Astrocyte of the spinal cord (primary cell): ENCODE measurements at places on chromosomes 3 and 15.

DNA sequence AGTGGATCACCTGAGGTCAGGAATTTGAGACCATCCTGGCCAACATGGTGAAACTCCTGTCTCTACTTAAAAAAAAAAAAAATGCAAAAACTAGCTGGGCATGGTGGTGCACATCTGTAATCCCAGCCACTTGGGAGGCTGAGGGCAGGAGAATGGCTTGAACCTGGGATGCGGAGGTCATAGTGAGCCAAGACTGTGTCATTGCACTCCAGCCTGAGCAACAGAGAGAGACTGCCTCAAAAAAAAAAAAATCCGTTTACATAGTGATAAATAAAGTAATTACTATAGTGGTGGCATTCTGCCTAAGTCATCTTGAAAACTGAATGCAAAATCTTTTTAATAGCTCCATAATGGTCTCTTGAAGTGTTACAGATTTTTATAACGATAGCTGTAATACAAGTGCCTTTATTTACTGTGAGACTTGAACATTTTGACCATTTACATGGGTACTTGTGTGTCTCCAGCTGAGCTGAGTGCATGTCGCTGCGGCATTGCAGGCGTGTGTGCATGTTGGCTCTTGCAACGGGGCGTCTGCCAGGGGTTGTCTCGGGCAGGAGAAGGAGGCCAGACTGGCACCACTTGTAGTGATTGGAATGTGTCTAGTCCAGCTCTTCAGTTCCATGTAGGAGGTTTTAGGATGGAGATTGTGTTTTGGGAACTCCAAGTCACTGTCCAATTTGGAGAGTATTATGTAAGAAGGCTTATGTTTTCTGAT is 111.9 kb downstream of the IGF1R start:
- no peak for DNase-seq

GRCh38 chr3:105828703-105829102 is 40.1 kb downstream of the CBLB start:
- DNase-seq = peak; percentile 23

- peak; percentile 78 for DNase-seq
These were observed at the start of gene STXBP5L for GRCh38 chr3:120908030-120908794. Gene STXBP5L (plus strand): TSS chr3:120908205. CDS start chr3:120909579, 1,374 bp downstream.

DNA sequence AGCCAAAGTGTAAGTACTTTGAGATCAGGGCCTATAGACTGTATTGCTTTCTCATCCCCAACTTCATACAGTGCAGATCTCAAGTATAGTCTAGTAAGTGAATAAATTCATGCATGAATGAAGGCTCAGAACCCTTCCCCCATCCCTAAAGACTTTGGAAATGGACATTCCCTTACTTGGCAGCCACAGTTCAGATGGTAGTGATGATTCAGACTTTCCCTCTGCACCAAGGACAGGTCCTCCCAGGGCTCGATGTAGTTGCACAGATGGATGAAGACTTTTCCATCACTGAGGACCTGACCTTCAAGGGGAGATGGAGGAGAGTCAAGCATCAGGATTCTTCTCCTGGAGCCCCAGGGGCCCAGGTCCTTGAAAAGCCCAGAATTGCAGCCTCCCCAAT is 4.6 kb downstream of the TIMP4 start:
- peak; percentile 22 for DNase-seq

GRCh38 chr3:60698117-60698516 is 553.1 kb downstream of the FHIT start:
- no peak for DNase-seq

DNA sequence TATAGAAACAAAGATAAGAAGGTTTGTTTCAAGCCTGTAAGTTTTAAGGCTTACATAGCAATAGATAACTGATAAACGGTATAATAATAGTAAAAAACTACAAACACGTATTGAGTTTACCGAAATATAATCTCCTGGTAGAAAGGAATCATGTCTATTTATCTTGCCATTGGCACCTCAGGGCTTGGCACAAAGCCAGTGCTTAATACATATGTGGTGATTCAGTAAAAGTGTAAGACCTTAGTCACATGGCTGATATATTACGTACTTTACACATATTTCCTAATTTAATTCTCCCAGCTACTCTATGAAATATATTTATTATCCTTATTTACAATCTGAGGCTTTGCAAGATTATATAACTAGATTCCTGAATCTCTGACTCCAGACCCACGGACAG is 32.0 kb upstream of the SLCO3A1 start:
- DNase-seq = no peak

DNA sequence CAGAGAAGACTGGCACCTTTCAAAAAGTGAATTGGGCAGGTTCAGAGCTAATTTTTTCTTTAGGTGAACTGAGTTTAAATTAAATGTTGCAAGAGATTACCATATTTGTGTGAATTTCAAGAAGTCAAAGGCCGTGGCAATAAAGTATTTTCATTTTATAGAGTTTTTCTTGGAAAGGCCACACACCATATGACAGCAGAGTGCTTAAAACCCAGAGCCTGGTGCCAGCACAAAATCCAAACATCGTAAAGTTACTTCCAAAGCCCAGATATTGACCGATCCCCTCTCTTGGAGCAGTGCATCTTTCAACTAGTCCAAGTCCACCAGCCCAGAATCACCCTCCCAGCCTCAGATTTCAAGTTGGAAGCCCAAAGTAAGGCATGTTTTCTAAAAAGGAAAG is 164.5 kb downstream of the VGLL4 start:
- no peak for DNase-seq

- DNase-seq = no peak
These were observed 242.3 kb downstream of the FHIT start for GRCh38 chr3:61008998-61009380.

DNA sequence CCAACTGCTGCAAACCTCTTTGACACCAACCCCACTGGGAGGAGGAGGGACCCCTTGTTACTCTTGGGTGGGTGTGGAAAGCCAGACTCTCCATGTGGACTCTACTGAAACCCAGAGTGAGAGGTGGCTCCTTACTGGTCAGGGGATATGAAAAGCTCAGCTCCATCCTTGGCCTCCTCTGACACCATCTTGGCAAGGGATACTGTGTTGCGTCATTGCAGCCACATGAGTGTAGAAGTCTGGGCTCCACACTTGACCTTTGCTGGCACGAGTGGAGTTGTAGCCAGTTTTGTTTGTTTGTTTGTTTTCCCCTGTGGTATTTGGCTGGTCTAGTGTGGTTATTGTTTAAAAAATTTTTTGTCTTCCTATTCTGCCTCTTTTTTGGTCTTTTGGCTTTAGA is 289.1 kb downstream of the GAP43 start:
- no peak for DNase-seq

- no peak for DNase-seq
These were observed 659.3 kb downstream of the ROBO2 start for GRCh38 chr3:77699125-77699691.

- DNase-seq = peak; percentile 63
These were observed 1.3 kb upstream of the HACD2 start for GRCh38 chr3:123586131-123586530.

DNA sequence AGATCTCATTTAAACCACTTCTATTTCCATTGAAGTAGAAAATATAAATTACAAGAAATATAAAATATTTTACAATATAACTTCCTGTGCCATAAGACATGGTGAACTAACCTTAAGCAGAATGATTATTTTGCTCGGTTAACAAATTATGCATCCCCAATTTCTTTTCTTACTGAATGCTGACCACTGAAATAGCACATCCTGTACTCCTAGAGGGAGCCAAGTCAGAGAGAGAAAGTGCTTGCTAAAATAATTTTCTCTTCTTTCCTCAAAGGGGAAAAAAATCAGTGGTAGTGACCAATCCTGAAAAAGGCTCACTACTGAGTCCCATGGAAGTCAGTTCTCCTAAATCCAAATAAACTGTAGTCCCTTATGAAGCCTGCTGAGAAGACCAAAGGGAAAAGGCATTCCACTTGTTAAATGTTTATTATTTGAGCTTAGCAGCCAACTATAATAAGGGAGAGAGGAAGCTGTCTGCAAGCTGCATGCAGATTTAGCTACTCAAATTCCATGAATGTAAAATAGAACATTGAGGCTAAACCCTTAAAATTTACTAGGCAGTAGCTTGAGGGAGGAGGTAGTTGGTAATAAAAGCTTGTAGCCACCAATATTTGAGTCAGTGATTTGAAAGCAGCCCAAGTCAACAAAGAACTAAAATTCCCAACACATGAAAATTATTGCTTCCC is 33.1 kb downstream of the CEP152 start:
- peak; percentile 79 for DNase-seq

DNA sequence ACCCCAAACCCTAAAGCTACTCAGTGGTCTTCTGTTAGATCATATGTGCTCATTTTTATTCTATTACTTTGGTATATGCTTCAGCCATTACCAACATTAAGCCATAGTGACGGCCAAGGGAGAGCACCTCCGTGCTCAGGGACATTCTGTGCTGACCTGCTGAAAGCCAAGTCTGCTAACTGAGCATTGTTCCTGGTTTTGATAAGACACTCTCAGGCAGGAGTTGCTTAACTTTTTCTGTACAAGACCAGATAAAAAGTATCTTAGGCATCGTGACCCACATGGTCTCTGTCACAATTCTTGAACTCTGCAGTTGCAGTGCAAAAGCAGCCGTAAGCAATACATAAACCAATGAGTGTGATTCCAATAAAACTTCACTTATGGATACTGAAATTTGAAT is 100.6 kb downstream of the KLHL25 start:
- no peak for DNase-seq

- DNase-seq = peak; percentile 16
These were observed 58.1 kb downstream of the OSBPL10 start for GRCh38 chr3:31922962-31923361.

DNA sequence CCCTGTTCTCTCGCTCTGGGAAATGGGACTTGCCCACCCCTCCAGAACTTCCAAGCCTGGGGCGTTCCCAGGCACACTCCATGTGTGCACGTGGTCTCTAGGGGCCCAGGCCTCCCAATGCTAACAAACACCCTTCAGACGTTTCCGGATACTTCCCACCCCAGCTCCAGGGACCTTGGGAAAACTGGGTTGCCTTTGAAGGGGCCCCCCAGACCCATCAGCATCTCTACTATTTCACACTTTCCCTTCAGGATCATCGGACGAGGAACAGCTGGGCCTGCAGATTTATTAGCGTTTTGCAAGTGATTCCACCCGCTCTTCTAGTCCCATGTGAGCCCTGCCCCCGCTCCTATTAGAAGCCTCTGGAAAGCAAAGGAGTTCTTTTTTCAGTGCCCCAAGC is 63.2 kb downstream of the MAGEF1 start:
- no peak for DNase-seq

GRCh38 chr15:70632491-70633102 is 130.8 kb downstream of the UACA start:
- DNase-seq = no peak

GRCh38 chr3:58742239-58742638 is 75.7 kb upstream of the FAM3D start:
- no peak for DNase-seq

DNA sequence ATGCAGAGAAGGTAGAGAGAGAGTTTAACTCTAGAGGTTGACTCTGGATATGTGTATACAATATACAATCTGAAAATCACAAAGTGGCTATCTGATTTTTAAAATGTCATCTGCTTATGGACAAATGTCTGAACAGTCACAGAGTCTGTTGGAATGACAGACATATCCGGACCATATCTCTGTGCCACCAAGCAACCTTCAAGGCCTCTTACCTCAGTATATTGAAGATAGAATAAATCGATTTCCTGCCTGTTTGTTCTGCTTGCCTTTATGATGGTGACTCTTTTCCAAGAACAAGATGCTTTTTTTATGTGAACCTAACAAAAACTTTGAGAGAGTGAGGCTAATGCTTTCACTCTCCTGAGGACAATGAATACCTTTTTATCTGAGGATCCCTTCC is 151.1 kb downstream of the RBPMS2 start:
- no peak for DNase-seq

- peak; percentile 53 for DNase-seq
These were observed 111.0 kb downstream of the ERC2 start for GRCh38 chr3:56357266-56357665.

DNA sequence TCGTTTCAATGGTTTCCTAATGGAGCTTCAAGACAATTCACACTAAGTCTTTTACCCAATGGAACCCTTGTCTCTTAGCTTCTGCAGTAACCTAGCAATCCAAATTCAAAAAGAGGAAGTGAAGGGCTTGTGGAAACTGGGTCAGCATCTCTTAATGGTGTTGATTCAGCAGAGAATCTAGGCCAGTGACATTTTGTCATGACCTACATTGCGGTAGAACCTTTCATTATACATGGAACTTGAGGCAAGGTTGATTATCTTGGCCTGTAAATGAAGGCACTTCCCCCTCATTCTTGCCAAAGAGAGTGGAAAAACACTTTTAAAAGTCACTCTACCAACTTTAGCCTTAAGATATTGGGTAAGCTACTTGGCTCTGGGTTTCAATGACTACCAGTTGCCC is 42.8 kb downstream of the C2CD4B start:
- DNase-seq = no peak

DNA sequence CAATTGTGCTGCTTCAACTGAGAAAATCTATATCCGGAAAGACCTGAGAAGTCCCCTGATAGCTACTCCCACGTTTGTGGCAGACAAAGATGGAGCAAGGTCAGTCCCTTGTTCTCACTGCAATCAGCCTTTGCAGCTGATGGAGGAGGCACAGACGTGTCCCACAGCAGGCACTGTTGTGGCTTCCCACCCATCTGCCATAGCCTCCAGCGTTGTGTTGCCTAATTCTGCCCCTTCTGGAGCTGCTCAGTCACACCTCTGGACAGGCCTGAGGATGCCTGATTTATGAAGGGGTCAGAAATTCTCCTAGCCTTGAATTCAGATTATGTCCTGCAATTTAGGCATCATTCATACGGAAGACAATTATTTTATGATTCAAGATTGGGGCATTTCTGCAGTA is 41.9 kb downstream of the MRPS25 start:
- no peak for DNase-seq

DNA sequence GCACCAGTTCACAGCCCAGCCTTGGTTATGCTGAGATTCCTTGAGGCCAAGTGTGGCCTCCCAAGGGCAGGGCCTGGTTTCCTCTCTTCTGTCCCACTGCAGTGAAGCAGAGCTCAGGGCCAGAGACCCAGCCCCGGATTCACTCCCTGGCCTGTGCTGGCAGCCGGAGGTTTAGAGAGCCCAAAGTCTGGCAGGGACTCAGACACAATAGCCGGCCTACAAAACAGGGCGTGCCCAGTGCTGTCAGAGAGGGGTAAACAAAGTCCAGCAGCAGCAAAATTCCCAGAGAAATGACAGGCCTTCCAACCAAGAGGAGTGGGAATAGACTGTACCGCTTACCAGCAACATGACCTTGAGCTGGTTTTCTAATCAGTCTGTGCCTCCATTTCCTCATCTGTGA is 14.0 kb downstream of the VIPR1 start:
- no peak for DNase-seq
